SK-N-DZ (cell line): ENCODE measurements at places on chromosomes 11 and 22.

DNA sequence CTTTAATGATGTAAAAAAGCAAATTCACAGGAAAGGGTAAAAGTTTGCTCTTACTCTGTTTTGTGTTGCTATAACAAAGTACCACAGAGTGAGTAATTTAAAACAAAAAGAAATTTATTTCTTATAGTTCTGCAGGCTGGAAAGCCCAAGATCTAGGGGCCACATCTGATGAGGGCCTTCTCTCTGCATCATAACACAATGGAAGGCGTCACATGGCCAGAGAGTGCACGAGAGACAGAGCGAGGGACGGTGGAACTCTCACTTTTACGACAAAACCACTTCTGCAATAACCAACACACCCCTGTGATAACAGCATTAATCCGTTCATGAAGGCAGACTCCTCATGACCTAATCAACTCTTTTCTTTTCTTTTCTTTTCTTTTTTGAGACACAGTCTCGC lies 31.1 kb downstream of the CD6 start:
- no peak for DNase-seq

DNA sequence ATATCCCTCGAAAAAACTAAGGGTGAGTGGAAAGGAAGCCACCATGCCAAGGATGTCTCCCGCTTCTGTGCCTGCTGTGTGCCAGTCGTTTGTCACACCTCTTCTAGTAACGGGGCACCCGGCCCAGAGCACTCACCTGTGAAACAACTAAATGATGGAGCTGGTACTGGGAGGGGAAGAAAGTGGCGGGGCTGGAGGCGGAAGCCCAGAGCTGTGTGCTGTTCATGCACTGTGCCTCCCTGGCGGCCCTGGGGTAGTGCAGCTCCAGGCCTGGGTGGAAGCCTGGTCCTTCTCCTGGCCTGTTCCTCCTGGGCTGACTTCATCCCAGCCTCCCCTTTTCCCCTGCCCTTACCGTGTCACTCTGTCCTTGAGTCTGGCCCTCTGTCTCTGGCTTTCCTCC lies 130.2 kb downstream of the CEP164 start:
- peak; percentile 23 for DNase-seq

- DNase-seq = peak; percentile 33
Measured at GRCh38 chr11:46238078-46238966, 39.1 kb upstream of the CREB3L1 start.

GRCh38 chr22:40044870-40045834 lies 50.4 kb downstream of the FAM83F start:
- peak; percentile 30 for DNase-seq

DNA sequence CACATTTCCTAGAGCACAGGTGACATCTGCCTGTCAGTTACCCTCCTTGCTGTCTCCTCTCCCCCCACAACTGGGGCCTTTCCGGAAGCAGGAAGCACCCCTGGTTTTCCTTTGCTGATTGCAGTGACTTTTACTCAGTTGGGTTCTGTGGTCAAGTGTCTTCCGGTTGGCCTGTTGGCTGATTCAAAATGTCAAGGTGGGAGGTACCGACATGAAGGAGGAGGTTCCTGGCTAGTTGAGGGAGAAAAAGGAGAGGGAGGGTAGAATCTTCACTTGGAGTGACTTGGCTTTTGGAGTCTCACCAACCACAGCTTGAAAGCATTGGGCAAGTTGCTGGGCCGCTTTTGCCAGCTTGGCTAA lies 9.3 kb upstream of the ADAMTS15 start:
- no peak for DNase-seq

GRCh38 chr11:126560221-126560620 lies 204.7 kb downstream of the ST3GAL4 start:
- DNase-seq = no peak
